ENCODE measurements at places on chromosomes 1 and 21. TPM values are rescaled to one million over a fixed set of nuclear protein-coding genes. Genes with fewer than 3 reads are reported as not detected.

Gene PODN
- total RNA-seq: not detected

GRCh38 chr1:27570784-27571183 lies 33.2 kb downstream of the AHDC1 start:
- no peak overlapping the region for H3K27ac ChIP-seq
- peaks cover 33% of the 10 kb centered on the region for H3K4me1 ChIP-seq
- no peak overlapping the region for H3K4me3 ChIP-seq
- H3K27me3 ChIP-seq: no peaks in the 10 kb centered on the region

Gene OR6N1
- total RNA-seq: not detected

- no peaks in the 10 kb centered on the region for H3K36me3 ChIP-seq
- H3K4me3 ChIP-seq: no peak overlapping the region
- peaks cover 25% of the 10 kb centered on the region for H3K4me1 ChIP-seq
- no peaks in the 10 kb centered on the region for H3K27me3 ChIP-seq
- no peak for DNase-seq
- no peak overlapping the region for H3K27ac ChIP-seq
Measured at GRCh38 chr1:223837206-223837605, 8.5 kb downstream of the TP53BP2 start.

DNA sequence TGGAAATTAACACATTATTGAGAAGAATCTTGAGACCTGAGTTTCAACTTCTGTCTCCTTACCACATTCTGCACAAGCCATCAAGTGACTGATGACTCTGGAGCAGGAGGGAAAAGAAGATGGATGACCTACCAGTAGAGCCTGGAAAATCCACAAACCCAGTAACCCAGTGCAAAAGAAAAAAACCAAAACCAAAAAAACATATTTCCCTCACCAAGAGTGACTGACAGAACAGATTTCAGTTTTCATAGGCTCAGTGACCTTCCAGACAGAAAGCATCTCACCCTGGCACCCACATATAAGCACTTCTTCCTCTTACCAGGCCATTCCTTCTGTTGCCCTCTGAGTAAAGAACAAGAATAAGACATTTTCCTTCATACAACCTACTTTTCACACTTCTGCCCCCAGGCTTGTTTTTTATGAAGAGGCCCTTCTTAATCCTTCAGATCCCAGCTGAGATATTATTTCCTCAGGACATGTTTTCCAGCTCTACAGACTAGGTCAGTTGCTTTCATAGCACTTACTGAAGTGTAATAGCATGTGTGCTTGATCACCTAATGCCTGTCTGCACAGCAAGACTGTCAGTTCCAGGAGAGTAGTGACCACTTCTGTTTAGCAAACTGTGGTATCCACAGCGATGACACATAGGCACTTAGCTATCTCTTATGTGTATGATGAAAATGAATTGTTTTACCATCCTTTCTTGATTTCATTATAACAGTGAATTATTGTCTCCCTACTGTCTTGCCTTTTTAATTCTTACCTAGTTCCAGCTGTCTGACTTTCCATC lies 4.0 kb downstream of the TSACC start:
- no peak overlapping the region for H3K4me3 ChIP-seq
- peaks cover 11% of the 10 kb centered on the region for H3K27me3 ChIP-seq
- DNase-seq: no peak
- peaks cover 12% of the 10 kb centered on the region for H3K36me3 ChIP-seq

Gene GPR25
- 0.86 TPM for total RNA-seq

- DNase-seq: no peak
- H3K36me3 ChIP-seq: no peaks in the 10 kb centered on the region
- no peak overlapping the region for H3K4me3 ChIP-seq
Measured at GRCh38 chr21:32167513-32167912, 111.3 kb downstream of the MIS18A start.

Gene FAM177B
- 3.5 TPM for total RNA-seq

Gene KIAA1614
- 0.38 TPM for total RNA-seq

- H3K36me3 ChIP-seq: no peaks in the 10 kb centered on the region
- no peak overlapping the region for H3K4me3 ChIP-seq
- no peaks in the 10 kb centered on the region for H3K4me1 ChIP-seq
- peaks cover 11% of the 10 kb centered on the region for H3K27me3 ChIP-seq
Measured at GRCh38 chr1:172477216-172477615, 33.3 kb upstream of the PIGC start.

- H3K27me3 ChIP-seq: no peaks in the 10 kb centered on the region
- H3K36me3 ChIP-seq: no peaks in the 10 kb centered on the region
- H3K4me1 ChIP-seq: peaks cover 7% of the 10 kb centered on the region
Measured at GRCh38 chr1:48916130-48917069, 139.7 kb upstream of the BEND5 start.

- no peaks in the 10 kb centered on the region for H3K4me1 ChIP-seq
- H3K4me3 ChIP-seq: no peak overlapping the region
- H3K27ac ChIP-seq: no peak overlapping the region
- peaks cover 2% of the 10 kb centered on the region for H3K27me3 ChIP-seq
- no peak for DNase-seq
Measured at GRCh38 chr1:41980827-41981653, 62.3 kb upstream of the HIVEP3 start.

GRCh38 chr1:243763806-243764205 lies 86.2 kb downstream of the AKT3 start:
- H3K4me3 ChIP-seq: no peak overlapping the region
- no peak overlapping the region for H3K27ac ChIP-seq
- H3K27me3 ChIP-seq: no peaks in the 10 kb centered on the region
- peaks cover 3% of the 10 kb centered on the region for H3K36me3 ChIP-seq
- H3K4me1 ChIP-seq: peaks cover 5% of the 10 kb centered on the region
- DNase-seq: no peak

Gene FASLG
- total RNA-seq: not detected

Gene PARK7
- total RNA-seq: 242 TPM

DNA sequence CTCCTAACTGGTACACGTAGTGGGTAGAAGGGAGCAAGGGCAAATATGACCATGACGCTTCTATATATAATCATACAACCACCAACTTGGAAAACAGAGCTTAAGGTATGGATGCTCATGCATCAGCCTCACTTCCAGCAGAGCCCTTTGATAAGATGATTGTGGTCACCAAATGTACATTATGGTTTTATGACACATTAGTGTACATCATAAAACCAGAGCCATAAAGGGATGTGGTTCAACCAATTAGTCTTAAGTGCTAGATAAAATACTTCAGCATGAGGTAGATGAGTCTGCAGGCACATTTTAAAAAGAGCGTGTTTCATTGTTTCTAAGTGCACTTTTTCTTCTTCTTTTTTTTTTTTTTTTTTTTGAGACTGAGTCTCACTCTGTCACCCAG lies 43.7 kb downstream of the NIBAN1 start:
- no peaks in the 10 kb centered on the region for H3K4me1 ChIP-seq
- no peak for DNase-seq
- no peak overlapping the region for H3K27ac ChIP-seq
- H3K4me3 ChIP-seq: no peak overlapping the region
- H3K36me3 ChIP-seq: peaks cover 2% of the 10 kb centered on the region
- H3K27me3 ChIP-seq: no peaks in the 10 kb centered on the region

Gene ZNF593OS
- not detected for total RNA-seq

GRCh38 chr21:23699402-23699801 lies 1907.9 kb downstream of the MRPL39 start:
- no peak for DNase-seq
- H3K27ac ChIP-seq: no peak overlapping the region
- H3K4me3 ChIP-seq: no peak overlapping the region
- H3K36me3 ChIP-seq: no peaks in the 10 kb centered on the region
- H3K27me3 ChIP-seq: no peaks in the 10 kb centered on the region
- peaks cover 13% of the 10 kb centered on the region for H3K4me1 ChIP-seq

DNA sequence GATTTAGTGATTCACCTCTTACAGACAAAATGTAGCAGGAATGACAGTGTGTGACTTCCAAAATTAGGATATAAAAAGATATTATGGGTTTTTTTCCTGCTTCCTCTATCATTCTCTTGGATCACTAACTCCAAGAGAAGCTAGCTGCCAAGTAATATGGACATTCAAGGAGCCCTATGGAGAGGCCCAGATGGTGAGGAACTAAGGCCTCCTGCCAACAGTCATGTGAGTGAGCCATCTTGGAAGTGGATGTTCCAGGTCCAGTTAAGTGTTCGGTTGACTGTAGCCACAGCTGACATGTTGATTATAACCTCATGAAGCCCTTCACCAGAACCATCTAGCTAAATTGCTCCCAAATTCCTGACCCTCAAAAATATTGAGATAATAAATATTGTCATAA lies 38.8 kb downstream of the CD160 start:
- no peak overlapping the region for H3K4me3 ChIP-seq
- H3K27me3 ChIP-seq: no peaks in the 10 kb centered on the region
- peaks cover 74% of the 10 kb centered on the region for H3K36me3 ChIP-seq
- H3K4me1 ChIP-seq: peaks cover 2% of the 10 kb centered on the region

GRCh38 chr1:93448983-93449804 lies 1.3 kb downstream of the FNBP1L start:
- H3K36me3 ChIP-seq: peaks cover 3% of the 10 kb centered on the region
- H3K4me1 ChIP-seq: peaks cover 25% of the 10 kb centered on the region
- no peak for DNase-seq
- peak overlapping the region; percentile 96 for H3K4me3 ChIP-seq

DNA sequence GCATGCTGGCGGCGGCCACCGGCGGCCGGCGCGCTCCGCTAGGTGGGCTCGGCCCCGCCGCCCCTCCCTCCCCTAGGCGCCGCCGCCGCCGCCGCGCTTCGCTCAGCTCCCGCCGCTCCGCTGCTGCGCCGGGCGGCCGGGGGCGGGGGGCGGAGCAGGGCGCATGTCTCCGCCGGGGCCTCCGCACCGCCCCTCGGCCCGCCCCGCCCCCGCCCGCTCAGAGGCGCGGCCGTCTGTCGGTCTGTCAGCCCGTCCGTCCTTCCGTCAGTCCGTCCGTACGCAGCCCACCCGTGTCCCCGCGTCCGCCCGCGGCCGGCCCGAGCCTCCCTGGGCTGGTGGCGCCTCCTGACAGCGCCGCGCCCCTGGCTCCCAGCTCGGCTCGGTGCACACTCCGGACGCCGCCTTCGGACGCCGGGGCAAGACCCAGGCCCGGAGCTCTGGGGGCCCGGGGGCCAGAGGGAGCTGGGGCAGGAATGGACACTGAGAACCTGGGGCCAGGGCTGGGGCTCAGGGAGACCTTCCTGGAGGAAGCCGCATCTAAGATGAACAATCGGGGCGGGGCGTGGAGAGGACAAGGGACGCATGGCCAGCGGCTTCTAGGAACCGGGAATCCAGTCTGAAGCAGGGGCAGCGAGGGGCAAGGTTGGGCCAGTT lies at the start of gene GPR153:
Gene GPR153 (minus strand): TSS at position 138 of the 654 bp plus-strand sequence. CDS start 6,193 bp downstream, outside the sequence.
- no peak within 1 kb of the TSS for H3K27ac ChIP-seq
- H3K4me1 ChIP-seq: peaks cover 5% of the 10 kb centered on the region
- H3K36me3 ChIP-seq: no peaks in the 10 kb centered on the region

Gene AMY2A
- not detected for total RNA-seq

- no peaks in the 10 kb centered on the region for H3K36me3 ChIP-seq
- no peak overlapping the region for H3K4me3 ChIP-seq
- no peak overlapping the region for H3K27ac ChIP-seq
- no peak for DNase-seq
Measured at GRCh38 chr1:234957330-234958065, 171.1 kb downstream of the TOMM20 start.
